ENCODE measurements at places on chromosomes 16 and 17.

DNA sequence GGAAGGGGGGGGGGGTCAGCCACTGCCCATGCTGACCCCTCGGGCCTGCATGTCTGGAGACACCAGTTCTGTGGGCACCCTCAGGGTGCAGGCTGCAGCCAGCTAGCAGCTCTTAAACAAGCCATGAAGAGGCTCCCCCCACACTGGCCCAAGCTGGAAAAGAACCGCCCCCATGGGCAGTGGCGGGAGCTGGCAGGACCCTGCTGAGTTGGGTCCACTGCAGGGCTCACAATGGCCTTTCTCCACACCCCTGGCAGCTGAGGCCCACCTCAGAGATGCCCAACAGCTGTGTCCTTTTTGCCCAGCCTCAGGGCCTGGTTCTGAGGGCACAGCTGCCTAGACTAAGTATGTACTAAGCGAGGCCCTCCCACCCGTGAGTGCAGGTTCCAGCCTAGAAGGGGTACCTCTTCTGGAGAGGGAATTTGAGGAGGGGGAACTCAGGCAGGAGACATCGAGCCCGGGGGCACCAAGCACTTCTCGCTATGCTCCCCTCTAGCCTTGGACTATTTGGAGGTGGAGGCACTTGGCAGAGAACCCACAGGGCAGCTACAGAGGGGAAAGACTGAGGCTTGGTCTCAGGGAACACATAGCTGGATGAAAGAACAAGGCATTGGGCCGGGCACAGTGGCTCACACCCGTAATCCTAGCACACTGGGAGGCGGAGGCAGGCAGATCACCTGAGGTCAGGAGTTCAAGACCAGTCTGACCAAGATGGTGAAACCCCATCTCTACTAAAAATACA lies 3.2 kb downstream of the THRA start:
- no peak for DNase-seq

DNA sequence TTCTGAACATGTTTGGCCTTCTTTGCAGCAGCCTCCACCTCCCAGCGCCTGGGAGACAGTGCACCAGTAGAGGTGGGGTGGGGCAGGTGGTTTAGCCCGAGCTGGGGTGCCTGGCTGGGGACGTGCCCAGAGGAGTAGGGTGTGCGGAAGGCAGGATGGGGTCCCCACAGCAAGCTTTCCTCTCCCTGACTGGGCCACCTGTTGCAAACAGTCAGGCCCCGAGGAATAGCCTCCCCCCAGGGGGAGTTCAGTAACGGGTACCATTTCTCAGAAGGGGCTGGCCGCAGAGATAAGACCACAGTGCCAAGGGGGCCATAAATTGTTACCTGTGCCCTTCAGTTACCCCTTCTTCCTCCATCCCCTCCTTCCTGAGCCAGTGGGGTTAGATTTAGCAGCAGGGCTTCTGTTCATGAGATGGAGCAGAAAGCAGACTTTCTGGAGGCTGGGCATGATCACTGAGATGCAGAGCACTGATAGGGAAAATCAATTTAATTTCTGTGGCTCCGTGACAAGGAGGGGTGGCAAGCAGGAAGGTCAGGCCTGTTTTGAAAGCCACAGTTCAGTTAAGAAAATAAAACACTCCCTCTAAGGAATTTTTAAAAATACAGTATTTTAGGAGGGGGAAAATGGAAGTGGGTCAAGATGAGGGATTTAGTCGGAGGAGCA lies 181.9 kb downstream of the MSI2 start:
- no peak for DNase-seq

DNA sequence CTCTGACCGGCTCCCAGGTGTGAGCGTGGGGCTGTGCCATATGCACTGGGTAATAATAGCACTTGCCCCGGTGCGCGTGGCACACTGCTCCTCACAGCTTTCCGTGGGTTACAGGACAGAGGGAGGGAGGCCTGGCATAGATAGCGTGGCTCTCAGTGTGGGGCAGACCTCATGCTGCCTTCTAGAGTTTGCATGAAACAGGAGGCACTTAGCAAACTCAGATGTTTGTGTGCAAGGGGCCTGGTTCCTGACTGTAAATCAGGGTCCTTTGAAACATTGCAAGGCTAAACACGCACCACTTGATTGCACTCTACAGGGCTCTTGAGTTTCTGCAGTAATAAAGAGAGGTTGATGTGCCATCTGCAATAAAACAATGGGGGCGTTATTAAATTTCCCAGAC lies 101.7 kb downstream of the RPTOR start:
- DNase-seq = no peak

DNA sequence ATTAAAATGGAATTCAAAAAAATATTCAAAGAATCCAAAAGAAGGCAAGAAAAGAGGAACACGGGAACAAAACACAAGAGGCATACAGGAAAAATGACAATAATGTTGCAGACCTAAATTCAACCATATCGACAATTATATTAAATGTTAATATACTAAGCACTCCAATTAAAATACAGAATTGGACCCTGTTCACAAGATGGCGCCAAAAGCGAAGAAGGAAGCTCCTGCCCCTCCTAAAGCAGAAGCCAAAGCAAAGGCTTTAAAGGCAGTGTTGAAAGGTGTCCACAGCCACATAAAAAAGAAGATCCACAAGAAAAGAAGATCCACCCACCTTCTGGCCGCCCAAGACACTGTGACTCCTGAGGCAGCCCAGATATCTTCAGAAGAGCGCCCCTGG lies 6.3 kb upstream of the XAF1 start:
- DNase-seq = no peak

DNA sequence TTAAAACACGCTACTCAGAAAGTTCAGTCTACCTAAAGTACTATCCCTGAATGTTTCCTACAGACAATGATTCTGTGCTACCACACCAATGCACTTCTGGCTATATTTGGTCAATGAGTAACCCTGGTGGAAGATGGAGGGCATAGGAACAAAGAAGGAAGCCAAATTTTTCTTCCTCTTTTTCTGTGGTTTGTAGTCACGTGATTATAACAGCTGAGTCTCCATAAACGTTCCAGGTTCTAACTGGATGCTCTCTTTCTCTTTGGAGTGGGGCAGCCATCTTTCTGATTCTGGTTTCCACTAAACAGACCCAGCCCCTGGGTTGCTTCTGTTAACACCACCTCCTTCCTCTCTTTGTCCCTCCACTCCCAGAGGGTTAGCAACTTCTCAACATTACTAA lies 274.9 kb downstream of the CDH11 start:
- DNase-seq = no peak

GRCh38 chr16:1963806-1964505 lies 670 bp downstream of the RPS2 start:
- DNase-seq = no peak

- no peak for DNase-seq
These were observed 26.4 kb downstream of the CPD start for GRCh38 chr17:30405161-30405560.
